ENCODE measurements at places on chromosomes 5 and 9. TPM values are rescaled to one million over a fixed set of nuclear protein-coding genes. Genes with fewer than 3 reads are reported as not detected.

- H3K4me3 ChIP-seq, result no peak overlapping the region
- no peak for DNase-seq
- peaks cover 32% of the 10 kb centered on the region for H3K4me1 ChIP-seq
- H3K27ac ChIP-seq, result no peak overlapping the region
- H3K36me3 ChIP-seq, result peaks cover 13% of the 10 kb centered on the region
These were observed 499.1 kb downstream of the DMAC1 start for GRCh38 chr9:7300484-7300883.

The CD72 gene
- 11.4 TPM for total RNA-seq

The AJM1 gene
- 3.1 TPM for total RNA-seq

The FRRS1L gene
- not detected for total RNA-seq

The UAP1L1 gene
- 23.5 TPM for total RNA-seq

The FRMPD1 gene
- total RNA-seq, result not detected

Measured in activated naive CD8-positive, alpha-beta T cell treated with anti-CD3 and anti-CD28 coated beads for 36 hours (primary cell).